Activated CD4-positive, alpha-beta T cell treated with anti-CD3 and anti-CD28 coated beads, Interleukin-2, amount 50 U/mL, for 48 hours (primary cell): ENCODE measurements at places on chromosomes 4 and X.
A peak's percentile ranks its signal among the peaks of the same experiment; 100 is the strongest.

GRCh38 chrX:150696866-150697265 lies 3.7 kb downstream of the MTMR1 start:
- DNase-seq: peak; percentile 35

- no peak for DNase-seq
These were observed 354.9 kb downstream of the CAMK2D start for GRCh38 chr4:113406723-113407016.

GRCh38 chrX:48823053-48823452 lies 3.3 kb upstream of the ERAS start:
- no peak for DNase-seq

DNA sequence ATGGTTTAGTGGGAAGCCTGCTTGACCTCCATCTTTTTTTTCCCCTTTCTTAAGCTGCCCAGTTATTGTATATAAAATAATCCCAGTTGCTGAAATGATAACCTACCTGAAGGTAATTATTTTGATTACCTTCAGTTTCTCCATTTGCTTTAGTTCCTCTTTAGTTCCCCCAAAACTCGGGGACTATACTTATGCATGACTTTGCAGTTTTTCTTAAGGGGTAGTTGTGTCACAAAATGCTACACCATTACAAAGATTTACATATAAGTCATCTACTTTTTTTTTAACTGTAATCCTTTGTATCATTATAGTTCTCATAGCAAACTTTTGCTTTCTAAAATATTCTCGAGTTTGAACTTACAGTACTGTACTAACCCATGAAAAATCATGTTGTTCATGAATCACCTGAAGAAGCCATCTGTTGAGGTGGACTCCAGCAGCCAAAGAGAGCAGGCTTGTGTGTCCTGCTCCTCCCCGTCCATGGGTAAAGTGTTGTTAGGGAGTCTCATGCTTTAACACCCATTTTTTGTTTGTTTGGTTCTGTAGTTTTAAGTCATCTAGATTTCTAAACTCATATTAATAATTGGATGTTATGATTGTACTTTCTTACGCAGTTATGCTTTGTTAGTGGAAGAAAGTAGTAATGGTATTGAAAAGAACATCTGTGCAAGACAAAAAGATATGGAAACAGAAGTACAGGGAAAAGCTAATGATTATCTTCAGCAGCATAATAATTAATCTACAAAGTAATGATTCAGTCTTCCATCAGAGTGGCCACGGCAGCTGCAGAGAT lies 34.6 kb downstream of the HADH start:
- DNase-seq: no peak

DNA sequence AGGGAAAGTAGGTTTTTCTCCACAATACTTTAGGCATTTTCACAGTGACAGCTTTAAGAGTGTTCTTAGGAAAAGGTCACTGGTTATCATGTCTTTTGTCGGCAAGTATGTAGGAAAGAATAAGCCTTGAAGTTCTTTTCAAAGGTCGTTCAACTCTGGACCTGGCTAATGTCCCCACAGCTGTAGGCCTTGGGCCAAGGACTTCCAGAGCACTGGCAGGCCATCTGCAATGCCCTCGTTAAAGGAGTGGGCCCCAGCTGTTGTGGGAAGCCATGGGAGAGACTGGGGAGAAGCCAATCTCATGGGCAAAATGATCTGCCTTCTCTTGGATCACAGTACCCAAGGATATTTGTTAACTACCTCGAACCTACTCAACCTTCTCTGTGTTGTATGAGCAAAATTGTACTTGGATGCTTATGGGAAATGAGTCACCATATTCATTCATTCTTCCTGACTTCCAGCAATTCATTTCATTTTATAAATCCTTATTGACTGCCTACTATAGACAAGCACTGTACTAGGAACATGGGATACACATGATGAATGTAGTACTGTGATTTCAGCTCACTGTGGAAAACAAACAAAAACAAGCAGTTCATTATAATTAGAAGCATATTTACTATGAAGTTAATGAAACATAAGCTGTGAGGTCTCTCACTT lies 141.1 kb upstream of the KIT start:
- DNase-seq: no peak

DNA sequence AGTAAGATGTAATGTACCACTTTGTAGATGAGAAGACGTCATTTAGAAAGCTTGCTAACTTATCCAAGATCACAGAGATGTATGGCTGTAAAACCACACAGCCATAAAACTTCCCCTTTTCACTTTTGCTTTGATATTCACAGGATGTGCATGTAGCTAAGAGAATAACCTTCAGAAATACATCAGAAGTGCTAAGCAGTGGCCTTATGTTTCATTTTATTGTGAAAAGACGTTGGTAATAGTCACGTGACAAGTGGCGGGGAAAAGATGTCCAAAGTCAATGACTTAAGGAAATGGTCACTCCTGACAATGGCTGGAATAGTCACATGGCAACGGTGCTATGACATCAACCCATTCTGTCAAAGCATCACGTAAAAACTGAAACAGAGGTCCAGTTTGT lies 12.9 kb upstream of the WDR17 start:
- no peak for DNase-seq

DNA sequence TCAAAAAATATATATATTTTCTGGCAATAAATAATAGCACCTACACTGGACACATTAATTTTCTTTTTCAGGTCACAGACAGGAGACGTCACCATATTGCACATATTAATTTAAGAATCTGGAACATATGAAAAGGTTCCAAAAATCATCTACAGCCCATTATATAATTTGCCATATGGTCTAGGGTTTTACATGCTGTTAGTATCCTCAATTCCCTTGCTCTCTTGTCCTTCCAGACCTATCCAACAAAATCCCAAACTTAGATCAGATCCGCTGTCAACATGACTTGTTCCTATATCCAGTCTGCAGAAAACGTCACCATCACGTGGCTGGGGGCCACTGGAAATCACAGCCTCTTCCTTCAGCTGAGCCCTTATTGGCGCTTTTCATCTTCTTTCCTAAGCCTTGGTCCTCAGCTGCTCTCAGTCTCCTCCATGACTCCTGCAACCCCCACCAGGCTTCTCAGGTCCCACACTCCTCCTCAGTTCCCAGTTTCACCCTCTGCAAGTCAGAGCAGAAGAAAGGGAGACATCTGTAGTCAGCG lies 192.0 kb upstream of the GATB start:
- DNase-seq: no peak

DNA sequence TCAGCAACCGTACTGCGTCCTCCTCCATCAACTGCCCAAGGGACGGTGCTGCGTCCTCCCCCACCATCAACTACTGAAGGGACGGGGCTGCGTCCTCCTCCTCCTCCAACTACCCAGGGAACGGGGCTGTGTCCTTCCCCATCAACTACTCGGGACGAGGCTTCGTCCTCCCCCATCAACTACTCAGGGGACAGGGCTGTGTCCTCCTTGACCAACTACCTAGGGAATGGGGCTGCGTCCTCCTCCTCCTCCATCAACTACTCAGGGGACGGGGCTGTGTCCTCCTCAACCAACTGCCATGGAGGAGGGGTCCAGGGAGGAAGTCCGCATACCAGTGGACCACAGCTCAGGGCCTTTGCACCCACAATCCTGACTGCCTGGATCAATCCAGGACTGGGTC lies 24.4 kb downstream of the PPP2R3B start:
- no peak for DNase-seq

DNA sequence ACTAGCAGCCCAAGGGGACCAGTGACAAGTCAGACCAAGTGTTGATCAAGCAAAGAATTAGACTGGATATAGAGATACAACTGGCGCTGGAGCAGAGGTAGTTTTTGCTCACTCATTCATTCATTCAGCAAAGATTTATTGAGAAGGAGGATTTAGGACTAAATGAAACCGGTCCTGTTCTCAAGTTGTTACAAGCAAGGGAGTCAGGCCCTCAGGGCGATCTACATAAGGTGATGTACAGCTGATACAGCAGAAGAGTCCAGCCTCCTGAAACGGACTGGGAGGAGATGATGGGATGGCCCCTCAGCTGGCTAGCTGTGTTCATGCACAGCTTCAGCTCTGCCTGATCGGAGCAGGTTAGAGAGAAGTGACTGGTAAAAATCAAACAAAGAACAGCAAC lies 242.4 kb downstream of the FBXW7 start:
- DNase-seq: no peak

DNA sequence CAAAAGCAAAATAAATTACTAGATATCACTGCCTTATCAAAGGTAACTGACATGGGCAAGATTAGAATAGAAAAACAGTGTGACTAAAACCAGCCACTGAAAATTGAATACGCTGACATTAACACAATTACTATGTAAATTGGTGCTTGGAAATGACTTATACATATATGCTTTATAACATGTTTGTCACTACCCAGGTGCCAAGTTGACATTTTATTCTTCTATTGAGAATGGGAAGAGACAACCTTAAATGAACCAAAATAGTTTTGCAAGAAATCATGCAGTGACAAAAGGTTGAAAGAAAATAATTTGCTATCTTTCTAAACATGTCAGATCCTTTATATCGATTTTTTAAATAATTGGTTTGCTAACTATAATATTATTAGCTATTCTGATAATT lies 510.1 kb downstream of the GALNTL6 start:
- DNase-seq: no peak

DNA sequence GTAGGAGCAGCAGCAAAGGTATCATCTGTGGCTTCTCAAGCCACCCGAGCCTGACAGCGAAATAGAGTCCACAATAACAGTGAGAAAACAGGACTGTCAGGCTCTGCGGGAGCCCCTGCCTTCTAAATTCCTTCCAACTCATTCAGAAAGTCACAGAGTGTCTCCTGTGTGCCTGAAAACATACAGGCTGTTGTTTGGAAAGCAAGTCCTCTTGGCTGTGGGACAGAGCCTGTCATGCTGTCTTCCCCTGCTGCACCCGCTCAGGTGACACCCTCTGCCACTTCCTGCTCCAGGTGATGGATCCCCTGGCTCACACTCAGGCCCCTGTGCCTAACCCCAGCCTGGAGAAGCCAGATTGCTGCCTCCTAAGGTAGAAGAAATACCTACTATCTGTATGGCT lies 152.3 kb downstream of the RAB28 start:
- no peak for DNase-seq

- DNase-seq: no peak
These were observed 42.2 kb downstream of the SMARCA5 start for GRCh38 chr4:143555676-143556075.
